ENCODE measurements at places on chromosomes 4 and X. TPM values are rescaled to one million over a fixed set of nuclear protein-coding genes. Genes with fewer than 3 reads are reported as not detected.

RBMXL3 gene
- not detected for total RNA-seq

PPEF2 gene
- total RNA-seq = 0.17 TPM

NLRP2B gene
- total RNA-seq = not detected

ARX gene
- not detected for total RNA-seq

SPATA4 gene
- not detected for total RNA-seq

ATP5ME gene
- 191 TPM for total RNA-seq

NLGN4X gene
- not detected for total RNA-seq

PDGFRA gene
- total RNA-seq = not detected

SPARCL1 gene
- total RNA-seq = not detected

GRCh38 chrX:129875669-129876068 lies 30.3 kb upstream of the UTP14A start:
- no peak for DNase-seq

- DNase-seq = no peak
These were observed 81.1 kb downstream of the SUPT20HL2 start for GRCh38 chrX:24232796-24233195.

- no peak for DNase-seq
These were observed 35.8 kb upstream of the TNIP3 start for GRCh38 chr4:121199742-121200561.

- DNase-seq = no peak
These were observed 123.6 kb upstream of the MSX1 start for GRCh38 chr4:4735870-4736269.

- DNase-seq = no peak
These were observed 61.3 kb downstream of the CHRDL1 start for GRCh38 chrX:110734271-110734670.

- DNase-seq = no peak
These were observed 22.0 kb upstream of the STK26 start for GRCh38 chrX:132001127-132001526.

DNA sequence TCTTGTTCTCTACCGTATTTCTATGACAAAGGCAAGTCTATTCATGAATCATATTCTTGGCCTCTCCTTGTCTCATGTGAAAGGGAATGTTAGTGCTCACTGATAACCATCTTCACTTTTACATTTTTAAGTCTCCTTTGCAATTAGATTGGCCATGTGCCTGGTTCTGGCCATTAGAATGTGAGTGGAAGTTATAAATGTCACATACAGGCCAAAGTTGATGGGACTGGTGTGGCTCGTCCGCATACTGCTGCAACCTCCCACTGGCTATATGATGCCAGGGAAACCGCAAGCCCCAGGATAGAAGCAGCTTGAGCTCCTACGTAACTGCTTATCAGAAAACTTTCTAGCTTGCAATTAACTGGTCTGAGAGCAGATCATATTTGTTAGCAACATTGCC lies 86.1 kb downstream of the MAGEC1 start:
- DNase-seq = no peak

DNA sequence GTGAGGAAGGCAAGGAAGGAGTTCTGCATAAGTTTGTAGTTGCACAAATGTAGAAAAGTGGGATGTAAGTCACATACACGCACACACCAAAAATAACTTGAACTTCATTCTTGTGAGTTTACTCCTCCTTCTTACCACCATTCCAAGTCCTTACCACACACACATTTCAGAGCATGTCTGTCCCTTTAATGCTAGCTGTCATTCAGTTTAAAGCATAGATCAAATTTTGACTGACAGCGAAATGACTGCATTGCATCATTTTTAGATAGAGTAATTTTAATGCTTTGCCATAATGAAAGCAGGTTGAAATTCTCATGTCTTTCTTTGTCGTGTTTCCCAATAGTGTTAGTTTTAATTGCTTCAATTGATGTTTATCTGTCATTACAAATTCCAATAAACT lies 629.6 kb upstream of the HTR2C start:
- no peak for DNase-seq

DNA sequence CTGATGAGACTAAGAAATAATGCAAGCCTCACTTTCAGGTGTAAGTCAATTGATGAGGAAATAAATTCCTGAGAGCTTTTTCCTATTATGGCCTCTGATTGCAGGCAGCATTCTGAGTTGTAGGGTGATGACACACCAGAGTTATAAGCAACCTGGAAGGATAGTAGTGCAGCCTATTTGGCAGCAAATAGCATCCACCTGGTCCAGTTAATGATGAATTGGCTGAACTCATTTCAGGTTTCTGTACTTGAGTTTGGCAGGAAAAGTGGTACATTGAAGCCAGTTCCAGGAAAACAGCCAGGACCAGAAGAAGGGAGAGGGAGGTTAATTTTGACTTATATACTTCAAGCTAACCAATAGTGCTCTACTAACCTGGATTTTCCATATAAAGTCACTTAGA lies 316.8 kb downstream of the NAF1 start:
- no peak for DNase-seq

GRCh38 chr4:166078955-166079354 lies 205.9 kb downstream of the TLL1 start:
- no peak for DNase-seq

- DNase-seq = no peak
These were observed 566.4 kb upstream of the DIPK2B start for GRCh38 chrX:45766981-45767501.

- DNase-seq = no peak
These were observed 941.8 kb downstream of the RAPGEF2 start for GRCh38 chr4:160044693-160045092.

DNA sequence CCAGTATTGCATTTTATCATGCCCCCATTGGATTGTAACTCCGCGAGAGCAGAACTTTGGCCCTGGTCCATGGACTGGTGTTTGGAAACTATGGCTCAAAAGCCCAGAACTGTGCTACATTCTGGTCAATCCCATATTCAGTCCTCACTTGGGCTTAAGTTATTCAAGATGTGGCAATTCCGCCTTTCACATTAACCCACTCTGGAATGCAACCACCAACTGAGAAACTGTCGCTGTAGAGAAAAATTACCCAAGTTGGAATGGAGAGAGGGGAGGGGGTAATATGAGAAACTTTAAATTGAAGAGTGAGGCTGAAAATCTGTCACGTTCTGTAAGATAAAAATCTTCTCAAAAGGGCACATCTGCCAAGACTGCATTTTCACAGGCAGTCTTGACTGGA lies 189.6 kb upstream of the NHS start:
- DNase-seq = no peak

GRCh38 chrX:15033917-15034316 lies 160.7 kb downstream of the MOSPD2 start:
- DNase-seq = no peak

DNA sequence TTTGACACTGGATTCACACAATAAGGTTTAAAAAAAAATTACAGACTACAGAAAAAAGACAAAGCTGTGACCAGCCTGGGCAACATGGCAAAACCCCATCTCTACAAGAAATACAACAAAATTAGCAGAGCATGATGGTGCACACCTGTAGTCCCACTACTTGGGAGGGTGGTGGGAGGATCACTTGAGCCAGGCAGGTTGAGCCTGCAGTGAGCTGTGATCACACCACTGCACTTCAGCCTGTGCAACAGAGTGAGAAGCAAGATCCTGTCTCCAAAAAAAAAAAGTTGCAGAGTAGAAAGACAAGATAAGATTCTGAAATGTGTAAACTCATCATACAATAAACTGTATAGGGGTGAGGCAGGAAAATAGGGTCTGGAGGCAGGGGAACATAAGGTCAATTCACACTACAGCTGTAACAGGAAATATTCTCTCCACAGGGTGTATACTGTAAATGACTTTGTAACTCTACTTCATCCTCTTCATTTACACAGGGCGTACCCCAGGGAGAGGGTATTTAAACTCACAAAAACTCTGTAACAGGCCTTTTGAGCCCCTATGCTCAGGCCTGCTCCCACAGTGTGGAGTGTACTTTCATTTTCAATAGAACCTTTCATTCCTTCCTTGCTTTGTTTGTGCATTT lies 112.6 kb upstream of the MAPK10 start:
- no peak for DNase-seq

DNA sequence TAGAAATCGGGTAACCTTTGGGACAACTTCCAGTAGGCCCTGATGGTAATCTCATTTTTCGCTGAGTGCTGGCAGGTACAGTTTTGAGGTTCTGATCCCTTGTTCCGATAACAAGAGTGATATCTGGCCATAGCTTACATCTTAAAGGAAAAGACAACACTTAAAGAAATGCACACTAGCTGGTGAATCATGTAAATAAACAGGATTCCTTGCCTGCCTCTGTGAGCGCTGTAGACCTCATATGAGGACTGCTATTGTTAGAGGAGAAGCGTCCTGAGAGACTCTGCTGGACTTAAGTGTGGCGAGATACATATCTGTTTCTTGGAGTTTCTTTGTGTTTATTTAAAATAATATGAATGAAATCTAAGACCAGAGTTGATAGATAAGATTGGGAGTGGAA lies 149.3 kb upstream of the SLC4A4 start:
- no peak for DNase-seq

GRCh38 chr4:15793506-15794363 lies 15.6 kb downstream of the CD38 start:
- no peak for DNase-seq

DNA sequence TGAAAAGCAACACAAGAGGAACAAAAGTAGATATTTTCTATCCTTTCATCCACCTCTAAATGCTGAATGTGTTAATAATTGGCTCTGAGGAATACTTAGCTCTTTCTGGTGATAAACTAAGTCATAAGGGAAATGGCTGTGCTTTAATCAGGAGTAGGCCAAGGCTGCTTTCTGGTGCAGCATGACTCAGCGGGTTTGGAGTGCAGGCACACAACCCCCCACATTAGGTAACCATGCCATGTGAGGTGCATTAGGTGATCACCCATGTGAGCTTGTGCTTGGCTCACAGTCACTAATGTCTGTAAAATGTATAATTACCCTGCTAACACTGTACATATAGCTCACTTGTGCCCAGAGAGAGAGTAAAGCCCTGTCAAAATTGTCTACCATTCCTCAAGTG lies 57.2 kb downstream of the USP38 start:
- DNase-seq = no peak

GRCh38 chr4:119861731-119862130 lies 204.9 kb downstream of the MAD2L1 start:
- no peak for DNase-seq

- no peak for DNase-seq
These were observed 31.3 kb downstream of the CD38 start for GRCh38 chr4:15809466-15809865.

DNA sequence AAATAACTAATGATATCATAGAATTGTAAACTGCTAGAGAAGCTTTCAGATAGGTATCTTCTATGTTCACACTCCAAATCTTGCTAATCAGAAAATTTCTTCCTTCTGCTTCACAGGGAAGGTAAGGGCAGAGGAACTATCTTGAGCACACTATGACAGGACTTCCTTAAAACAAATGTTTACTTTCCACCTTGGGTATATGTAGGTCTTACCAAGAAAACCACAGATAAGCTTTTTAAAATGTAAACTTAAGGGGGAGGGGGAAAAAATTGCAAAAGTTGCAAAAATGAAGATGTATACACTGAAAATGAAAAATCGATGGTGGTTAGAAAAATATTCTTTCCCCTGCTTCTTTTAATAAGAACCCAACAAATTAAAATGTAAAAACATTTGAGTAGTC lies 30.9 kb downstream of the YTHDC1 start:
- no peak for DNase-seq

DNA sequence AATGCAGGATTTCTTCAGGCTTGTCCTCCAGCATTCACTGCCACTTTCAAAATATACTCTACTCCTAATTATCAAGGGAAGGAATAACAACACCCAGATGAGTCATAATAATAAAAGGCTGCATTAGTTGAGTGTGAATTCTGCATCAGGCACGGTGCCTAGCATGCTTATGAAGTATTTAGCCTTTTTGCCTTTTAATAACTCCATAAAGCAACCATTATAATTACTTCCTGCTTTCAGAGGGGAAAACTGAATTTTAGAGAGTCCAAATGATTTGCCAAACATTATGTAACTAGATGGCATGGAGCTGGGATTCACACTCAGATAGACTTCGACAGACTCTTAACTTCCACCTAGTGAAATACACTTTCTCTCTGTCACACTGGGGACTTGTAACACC lies 2365.5 kb downstream of the PCDH7 start:
- DNase-seq = no peak

DNA sequence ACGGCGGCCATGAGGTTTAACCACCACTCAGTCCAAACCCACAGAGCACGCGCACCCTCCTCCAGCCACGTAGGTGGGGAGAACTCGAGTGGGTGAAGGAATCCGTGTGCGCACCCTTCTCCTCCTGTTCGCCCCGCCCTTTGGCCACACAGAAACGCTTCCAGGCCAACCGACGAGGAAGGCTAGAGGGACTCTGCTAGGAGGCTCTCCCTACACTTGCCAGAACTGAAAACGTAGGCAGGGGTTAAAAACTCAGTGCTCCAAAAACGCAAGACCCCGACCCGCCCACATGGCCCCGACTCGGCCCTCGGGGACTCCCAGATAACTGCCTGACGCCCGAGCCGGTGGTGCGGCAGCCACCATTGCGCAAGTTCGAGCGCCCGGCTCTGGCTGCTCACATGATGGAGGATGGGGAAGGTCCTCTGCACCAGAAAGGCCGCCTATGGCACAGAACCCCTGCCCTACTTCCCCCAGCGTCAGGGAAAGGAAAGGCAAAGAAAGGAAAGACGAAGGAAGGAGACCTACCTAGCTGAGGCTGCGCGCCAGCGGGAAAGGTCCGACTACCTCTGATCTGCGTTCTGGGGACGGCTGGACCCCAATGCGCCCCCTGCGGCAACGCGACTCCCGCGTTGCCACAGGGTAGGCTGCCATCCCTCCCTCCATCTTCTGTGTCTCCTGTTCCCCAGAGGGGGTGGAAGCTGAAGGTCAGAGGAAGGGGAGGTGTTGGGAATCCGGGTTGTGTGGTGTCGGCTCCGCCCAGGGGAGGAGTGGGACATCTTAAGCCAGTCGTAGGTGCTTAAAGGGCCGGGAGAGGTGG lies 201.9 kb upstream of the AGTR2 start:
- no peak for DNase-seq

GRCh38 chr4:19260346-19260745 lies 991.4 kb upstream of the SLIT2 start:
- DNase-seq = no peak

GRCh38 chr4:27819246-27819645 lies 958.6 kb downstream of the STIM2 start:
- DNase-seq = no peak

DNA sequence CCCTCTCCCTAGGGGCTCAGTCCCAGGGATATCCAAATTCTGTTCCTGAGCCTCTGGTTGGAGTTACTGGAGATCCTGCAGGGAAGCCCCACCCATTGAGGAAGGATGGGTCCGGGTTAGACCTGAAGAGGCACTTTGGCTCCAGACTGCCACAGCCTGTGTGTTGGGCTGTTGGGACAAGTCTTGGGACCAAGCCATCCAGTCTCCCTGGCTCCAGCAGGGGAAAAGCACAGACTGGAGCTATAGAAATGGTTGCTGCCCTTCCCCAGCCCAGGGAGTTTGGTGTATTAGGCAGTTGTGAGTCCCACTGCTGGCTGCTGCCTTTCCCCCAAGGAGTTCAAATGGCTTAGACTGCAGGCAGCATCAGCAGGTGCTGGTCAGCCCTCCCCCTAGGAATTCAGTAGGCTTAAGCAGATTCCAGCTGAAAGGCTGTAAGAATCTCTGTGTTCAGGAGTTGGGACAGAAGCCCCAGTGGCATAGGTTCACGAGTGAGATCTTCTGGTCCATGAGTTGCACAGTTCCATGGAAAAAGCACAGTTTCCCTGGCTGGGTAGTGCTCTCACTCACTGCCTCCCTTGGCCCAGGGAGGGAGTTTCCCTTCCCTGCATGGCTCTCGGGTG lies 344.0 kb upstream of the EPHA5 start:
- DNase-seq = no peak
